ENCODE measurements at places on chromosomes 6 and 20.

DNA sequence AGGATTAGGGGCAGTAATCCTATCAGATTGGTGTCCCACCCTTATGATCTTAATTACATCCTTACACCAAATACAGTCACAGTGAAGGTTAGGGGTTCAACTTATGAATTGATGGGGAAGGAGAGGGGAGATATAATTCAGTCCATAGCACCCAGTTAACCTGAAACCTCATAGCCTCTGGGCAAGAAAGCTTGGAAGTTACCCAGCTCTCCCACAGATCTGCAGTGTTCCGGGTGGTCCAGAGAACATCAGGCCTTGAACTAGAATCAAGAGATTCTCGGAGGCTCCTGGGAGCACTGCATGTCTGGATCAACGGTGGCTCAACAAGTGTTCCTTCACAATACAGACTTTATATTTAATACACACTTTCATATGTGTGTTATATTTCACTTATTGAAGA, 392.6 kb upstream of the MARCKS start:
- DNase-seq: no peak

- peak; percentile 67 for DNase-seq
Measured at GRCh38 chr6:113690281-113691259, 166.6 kb upstream of the MARCKS start.

- no peak for DNase-seq
Measured at GRCh38 chr6:170200458-170200891, 90.4 kb downstream of the DLL1 start.

DNA sequence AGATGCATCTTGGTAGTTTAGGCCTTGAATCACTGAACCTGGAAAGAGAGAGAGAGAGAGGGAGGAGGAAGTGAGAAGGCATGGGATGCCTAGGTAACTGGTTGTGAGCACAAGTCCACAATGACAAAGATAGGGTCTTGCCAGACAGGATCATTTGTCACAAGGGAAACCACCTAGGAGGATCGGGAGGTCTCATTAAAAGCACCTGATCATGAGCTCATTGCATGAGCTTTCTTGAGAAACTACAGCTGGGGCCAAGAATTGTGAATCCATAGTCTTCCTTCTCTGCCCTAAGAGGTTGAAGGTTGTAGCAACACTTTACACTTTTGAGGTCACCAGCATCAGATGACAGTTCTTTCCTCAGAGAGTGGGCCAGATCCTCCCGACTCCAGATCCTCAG, 195.7 kb downstream of the CD83 start:
- DNase-seq: no peak

DNA sequence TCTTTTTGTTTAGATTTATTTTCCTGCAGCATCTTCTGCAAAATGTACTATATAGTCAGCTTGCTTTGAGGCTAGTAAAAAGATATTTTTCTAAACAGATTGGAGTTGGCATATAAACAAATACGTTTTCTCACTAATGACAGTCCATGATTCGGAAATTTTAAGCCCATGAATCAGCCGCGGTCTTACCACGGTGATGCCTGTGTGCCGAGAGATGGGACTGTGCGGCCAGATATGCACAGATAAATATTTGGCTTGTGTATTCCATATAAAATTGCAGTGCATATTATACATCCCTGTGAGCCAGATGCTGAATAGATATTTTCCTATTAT, 3.2 kb downstream of the FOXC1 start:
- no peak for DNase-seq

DNA sequence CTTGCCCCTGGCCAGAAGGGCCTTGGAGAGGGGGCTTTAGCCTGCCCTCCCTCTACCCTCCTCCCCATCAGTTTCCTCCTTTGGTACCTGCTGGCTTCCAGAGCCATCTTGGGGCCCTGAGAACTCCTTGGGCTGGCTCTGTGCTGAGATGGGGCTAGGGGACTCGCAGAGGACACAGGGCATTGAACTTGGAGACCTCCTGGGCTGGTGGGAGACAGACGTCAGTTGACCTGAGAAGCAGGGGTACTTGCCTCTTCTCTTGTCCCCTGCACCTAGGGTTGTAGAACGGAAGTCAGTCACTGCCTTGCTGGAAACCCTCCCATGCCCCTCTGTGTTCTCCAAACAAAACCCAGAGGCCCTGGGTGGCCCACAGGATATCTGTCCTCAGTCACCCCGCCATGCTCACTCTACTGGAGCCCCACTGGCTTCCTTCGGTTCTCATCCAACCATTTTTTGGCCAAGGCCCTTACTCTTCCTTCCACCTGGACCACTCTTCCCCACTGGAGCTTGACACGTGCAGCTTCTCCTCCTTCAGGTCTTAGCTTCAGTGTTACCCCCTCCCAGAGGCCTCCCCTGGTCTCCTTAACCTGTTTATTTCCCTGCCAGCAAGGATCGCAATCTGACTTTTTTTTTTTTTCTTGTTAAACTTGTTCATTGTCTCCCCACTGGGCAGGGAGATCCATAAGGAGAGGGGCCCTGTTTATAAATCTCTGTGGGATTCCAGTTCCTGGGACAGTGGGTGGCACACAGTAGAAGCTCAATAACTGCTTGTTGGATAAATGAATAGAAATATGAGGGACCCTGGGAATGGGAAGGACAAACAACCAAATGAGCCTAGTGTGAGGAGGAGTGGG, 971 bp downstream of the RBCK1 start:
- no peak for DNase-seq

Data from AG04449 (cell line).